CD4-positive, alpha-beta T cell (primary cell): ENCODE measurements at places on chromosomes 3 and 15.

DNA sequence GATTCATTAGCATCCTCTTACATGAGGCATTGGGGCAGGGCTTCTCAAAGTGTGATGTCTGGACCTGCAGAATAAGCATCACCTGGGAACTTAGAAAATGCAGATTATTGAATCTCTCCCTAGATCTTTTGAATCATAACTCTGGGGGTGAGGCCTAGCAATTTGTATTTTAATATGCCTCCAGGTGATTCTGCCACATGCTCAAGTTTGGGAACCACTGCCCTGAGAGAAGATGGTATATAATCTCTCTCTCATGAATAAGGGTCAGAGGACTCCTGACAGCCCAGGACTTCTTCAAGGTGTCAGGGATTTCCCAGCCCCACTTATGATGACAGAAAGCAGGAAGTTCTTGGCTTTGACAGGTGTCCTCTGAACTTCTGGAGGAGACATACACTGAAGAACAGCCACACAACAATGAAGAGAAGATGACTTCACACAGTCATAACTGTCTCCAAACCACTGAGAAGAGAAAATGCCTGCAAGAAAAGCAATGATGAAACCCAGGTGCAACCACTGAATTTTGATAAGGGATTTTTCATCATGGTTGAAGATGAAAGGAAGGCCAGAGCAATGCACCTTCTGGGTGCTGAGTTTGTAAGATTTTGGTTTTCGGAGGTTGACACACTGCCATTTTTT is 211.9 kb upstream of the MRPL3 start:
- DNase-seq: no peak

- DNase-seq: no peak
Observed at GRCh38 chr3:152460936-152461335, 192.2 kb downstream of the MBNL1 start.

DNA sequence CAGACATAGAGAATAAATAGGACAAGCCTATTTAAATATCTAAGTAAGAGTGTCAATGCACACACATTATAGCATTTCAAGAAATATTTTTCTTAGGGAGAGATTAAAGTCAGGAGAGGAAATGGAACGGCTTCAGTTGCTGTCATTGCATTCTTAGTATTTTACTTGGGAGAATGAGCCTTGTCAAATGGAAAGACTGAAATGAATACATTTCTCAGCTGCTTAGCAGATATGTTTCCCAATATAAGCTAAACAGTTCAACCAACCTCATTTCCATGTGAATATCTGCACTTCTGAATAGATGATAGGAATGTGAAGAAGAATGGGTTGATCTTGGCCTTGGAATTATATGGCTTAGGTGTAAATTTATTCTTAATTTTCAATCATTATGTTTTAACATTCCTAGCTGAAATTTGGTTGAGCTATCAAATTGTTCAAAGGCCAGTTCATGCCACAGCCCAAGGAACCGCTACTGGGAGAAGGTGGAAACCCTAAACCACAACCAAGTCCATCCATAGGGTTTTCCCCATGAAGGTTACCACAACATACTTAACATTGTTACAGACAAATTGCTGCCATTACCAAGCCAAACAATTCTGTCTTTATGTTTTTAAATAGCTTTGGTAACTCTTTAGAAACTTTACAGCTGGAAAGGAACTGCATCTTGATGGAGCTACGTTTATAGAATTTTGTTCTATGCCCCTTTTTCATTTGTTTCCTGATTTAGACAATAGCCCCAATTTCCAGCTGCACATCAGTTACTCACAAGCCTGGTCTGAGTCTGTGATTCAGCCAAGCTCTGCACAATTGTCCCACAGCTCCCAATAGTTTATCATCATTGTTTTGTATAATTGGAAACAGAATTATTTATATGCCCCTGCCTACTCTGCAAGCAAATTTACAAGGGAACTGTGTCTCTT is 459.6 kb downstream of the MECOM start:
- DNase-seq: no peak

DNA sequence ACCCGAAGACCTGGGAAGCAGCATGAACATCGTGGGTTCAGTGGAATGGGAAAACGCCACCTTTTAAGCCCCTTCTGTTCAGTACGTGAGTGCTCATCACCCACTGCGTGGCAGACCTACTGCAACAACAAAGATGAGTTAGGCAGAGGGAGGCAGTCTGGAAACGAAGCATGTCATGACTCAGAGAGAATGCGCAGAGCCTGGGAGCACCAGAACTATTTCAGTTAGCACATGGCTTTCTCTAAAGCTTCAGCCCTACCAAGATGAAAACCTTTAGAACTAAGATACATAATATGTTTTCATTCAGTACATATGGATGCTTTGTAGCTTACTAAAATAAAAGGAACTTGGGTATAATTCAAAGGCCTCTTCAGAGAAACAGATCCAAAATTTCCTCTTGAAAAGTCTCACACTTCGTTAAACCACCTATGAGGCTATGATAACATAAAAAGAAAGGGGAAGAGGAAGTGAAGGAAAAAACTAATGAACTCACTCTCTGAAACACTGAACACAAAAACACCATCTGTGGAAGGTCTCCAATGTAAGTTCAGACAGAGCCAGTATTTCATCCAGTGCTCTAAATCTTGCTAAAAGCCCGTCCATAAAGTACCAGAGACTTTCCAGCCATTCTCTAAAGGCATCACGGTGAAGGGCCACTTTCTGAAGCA is 140.1 kb downstream of the OCA2 start:
- no peak for DNase-seq

- DNase-seq: no peak
Observed at GRCh38 chr3:10994306-10994705, 1.8 kb downstream of the SLC6A1 start.

DNA sequence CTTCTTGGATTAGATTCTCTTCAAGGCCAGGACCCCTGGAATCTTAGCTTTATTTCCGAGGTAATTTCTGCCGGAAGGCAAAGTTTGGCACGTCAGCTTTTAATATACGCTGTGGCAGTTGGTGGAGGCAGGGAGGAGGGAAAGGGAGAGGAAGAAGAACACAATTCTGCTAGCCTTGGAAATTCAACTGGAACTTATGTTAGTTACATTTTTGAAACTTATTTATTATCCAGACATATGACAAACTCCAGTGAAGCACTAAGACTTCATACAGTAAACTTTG is 100.1 kb upstream of the TSC22D2 start:
- DNase-seq: no peak

DNA sequence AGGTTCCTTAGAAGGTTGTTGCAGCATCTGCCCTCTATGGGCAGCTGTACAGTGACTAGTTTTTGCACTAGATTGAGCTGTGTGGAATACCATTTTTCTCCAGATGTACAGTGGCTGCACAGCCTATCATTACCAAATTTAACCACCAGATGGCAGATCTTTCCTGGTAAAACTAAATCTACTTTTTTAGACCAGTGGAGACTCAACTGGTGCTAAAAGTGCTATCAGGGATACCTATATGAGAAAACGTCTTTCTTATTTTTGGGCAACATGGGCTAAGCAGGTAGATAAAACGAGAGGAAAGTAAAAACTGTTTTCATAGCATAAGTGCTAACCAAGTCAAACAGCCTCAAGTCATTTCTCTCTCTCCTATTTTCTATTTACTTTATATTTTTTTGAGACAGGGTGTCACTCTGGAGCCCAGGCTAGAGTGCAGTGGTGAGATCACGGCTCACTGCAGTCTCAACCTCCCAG is 21.2 kb downstream of the IGSF10 start:
- no peak for DNase-seq

- no peak for DNase-seq
Observed at GRCh38 chr15:62035256-62035924, 24.9 kb downstream of the VPS13C start.

GRCh38 chr3:114770874-114771273 is 376.2 kb downstream of the ZBTB20 start:
- DNase-seq: no peak
